ENCODE measurements at places on chromosomes 3 and 15.
A peak's percentile ranks its signal among the peaks of the same experiment; 100 is the strongest.

- no peak overlapping the region for H3K4me3 ChIP-seq
- H3K27ac ChIP-seq = no peak overlapping the region
- no peaks in the 10 kb centered on the region for H3K36me3 ChIP-seq
- H3K27me3 ChIP-seq = peaks cover 26% of the 10 kb centered on the region
Measured at GRCh38 chr3:14598143-14598569, 53.4 kb upstream of the CCDC174 start.

GRCh38 chr15:57495041-57495440, 96.7 kb upstream of the MYZAP start:
- no peak overlapping the region for H3K27ac ChIP-seq
- no peak overlapping the region for H3K4me3 ChIP-seq
- no peaks in the 10 kb centered on the region for H3K36me3 ChIP-seq
- H3K27me3 ChIP-seq = no peaks in the 10 kb centered on the region
- DNase-seq = no peak

GRCh38 chr3:166425021-166425420, 587.8 kb upstream of the BCHE start:
- H3K4me1 ChIP-seq = no peaks in the 10 kb centered on the region
- H3K36me3 ChIP-seq = no peaks in the 10 kb centered on the region
- no peak for DNase-seq
- H3K4me3 ChIP-seq = no peak overlapping the region
- no peak overlapping the region for H3K27ac ChIP-seq
- H3K27me3 ChIP-seq = no peaks in the 10 kb centered on the region

- H3K4me1 ChIP-seq = peaks cover 41% of the 10 kb centered on the region
- no peaks in the 10 kb centered on the region for H3K36me3 ChIP-seq
- DNase-seq = peak; percentile 81
- peak overlapping the region; percentile 35 for H3K4me3 ChIP-seq
Measured at GRCh38 chr15:101455291-101456025, 34.0 kb downstream of the PCSK6 start.

DNA sequence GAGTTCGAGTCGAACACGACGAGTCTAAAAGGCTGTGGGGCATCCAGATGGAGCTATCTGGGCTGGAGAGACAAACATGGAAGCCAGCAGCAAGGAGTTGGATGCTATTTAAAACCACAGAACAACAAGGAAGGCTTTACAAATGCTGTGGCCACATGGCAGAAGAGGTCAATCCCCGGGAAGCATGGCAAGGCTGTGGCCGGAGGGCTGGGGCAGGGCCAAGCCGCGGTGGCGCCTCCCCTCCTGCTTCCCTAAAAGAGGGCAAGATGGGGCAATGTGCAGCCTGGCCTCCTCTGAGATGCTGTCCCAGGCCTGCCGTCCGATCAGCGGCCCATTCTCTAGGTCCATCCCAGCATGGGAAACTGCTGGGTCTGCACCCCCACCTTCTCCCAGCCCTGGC, 139.1 kb downstream of the SRGAP3 start:
- no peak for DNase-seq
- no peaks in the 10 kb centered on the region for H3K36me3 ChIP-seq
- no peaks in the 10 kb centered on the region for H3K27me3 ChIP-seq

DNA sequence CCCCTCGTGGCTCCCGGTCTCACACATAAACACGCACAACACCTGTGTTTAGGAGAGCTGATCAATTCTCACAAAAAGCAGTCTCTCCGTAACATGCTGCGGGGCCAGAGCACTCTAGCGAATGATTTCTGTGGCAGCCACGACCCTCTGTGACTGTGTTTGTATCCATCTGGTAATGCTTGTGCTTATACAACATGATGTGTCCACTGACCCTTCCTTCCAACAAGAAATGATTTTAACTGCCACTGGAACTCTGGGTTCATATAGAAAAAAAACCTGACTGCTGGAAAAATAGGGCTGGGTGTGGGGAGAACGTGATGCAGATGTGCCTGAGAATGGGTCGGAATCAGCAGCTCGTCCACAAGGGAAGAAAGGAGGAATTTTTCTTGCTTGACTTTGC, 410.2 kb downstream of the GAP43 start:
- H3K4me1 ChIP-seq = no peaks in the 10 kb centered on the region
- H3K4me3 ChIP-seq = no peak overlapping the region
- no peaks in the 10 kb centered on the region for H3K36me3 ChIP-seq
- no peak overlapping the region for H3K27ac ChIP-seq
- no peaks in the 10 kb centered on the region for H3K27me3 ChIP-seq

- H3K4me3 ChIP-seq = no peak overlapping the region
- H3K4me1 ChIP-seq = no peaks in the 10 kb centered on the region
- no peak for DNase-seq
Measured at GRCh38 chr3:69204315-69204957, 82.0 kb upstream of the LMOD3 start.

GRCh38 chr3:135633078-135633477, 332.4 kb upstream of the PPP2R3A start:
- DNase-seq = no peak
- H3K27me3 ChIP-seq = no peaks in the 10 kb centered on the region
- H3K27ac ChIP-seq = no peak overlapping the region
- H3K36me3 ChIP-seq = no peaks in the 10 kb centered on the region
- H3K4me3 ChIP-seq = no peak overlapping the region

- H3K27ac ChIP-seq = no peak overlapping the region
- H3K4me1 ChIP-seq = no peaks in the 10 kb centered on the region
- no peak for DNase-seq
- no peaks in the 10 kb centered on the region for H3K36me3 ChIP-seq
- no peak overlapping the region for H3K4me3 ChIP-seq
Measured at GRCh38 chr3:96991800-96992365, 177.5 kb downstream of the EPHA6 start.

DNA sequence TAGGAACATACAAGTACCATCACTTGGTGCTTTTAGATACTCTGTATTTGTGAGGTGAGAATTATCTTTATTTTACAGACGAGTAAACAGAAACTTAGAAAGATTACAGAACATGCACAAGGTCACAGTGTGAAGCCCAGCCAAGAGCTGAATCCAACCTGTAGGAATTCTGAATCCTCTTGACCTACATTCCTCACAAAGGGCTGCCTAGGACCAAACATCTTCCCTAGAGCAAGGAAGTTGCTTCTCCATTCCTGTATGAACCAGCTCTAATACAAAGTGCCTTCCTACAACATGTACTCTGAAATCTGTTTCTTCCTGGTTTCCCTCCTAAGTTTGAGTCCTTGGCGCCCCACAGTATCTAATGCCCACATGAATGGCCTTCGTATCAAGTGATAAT, 2.9 kb downstream of the HDGFL3 start:
- H3K27ac ChIP-seq = no peak overlapping the region
- H3K4me1 ChIP-seq = peaks cover 7% of the 10 kb centered on the region
- no peaks in the 10 kb centered on the region for H3K36me3 ChIP-seq
- H3K4me3 ChIP-seq = no peak overlapping the region
- peaks cover 9% of the 10 kb centered on the region for H3K27me3 ChIP-seq
- DNase-seq = no peak

- H3K27me3 ChIP-seq = no peaks in the 10 kb centered on the region
- no peaks in the 10 kb centered on the region for H3K4me1 ChIP-seq
- H3K36me3 ChIP-seq = no peaks in the 10 kb centered on the region
- DNase-seq = no peak
- no peak overlapping the region for H3K4me3 ChIP-seq
- no peak overlapping the region for H3K27ac ChIP-seq
Measured at GRCh38 chr3:38062809-38063208, 23.8 kb downstream of the DLEC1 start.

- no peak overlapping the region for H3K27ac ChIP-seq
- H3K27me3 ChIP-seq = no peaks in the 10 kb centered on the region
- no peaks in the 10 kb centered on the region for H3K4me1 ChIP-seq
- no peak overlapping the region for H3K4me3 ChIP-seq
Measured at GRCh38 chr3:77780278-77780996, 740.5 kb downstream of the ROBO2 start.

All from psoas muscle (tissue), 8 donors.